Stimulated activated CD4-positive, alpha-beta T cell treated with anti-CD3 and anti-CD28 coated beads, Interleukin-15, amount 100 ng/mL, for 1 hour (primary cell): ENCODE measurements at places on chromosomes 1 and 21.

DNA sequence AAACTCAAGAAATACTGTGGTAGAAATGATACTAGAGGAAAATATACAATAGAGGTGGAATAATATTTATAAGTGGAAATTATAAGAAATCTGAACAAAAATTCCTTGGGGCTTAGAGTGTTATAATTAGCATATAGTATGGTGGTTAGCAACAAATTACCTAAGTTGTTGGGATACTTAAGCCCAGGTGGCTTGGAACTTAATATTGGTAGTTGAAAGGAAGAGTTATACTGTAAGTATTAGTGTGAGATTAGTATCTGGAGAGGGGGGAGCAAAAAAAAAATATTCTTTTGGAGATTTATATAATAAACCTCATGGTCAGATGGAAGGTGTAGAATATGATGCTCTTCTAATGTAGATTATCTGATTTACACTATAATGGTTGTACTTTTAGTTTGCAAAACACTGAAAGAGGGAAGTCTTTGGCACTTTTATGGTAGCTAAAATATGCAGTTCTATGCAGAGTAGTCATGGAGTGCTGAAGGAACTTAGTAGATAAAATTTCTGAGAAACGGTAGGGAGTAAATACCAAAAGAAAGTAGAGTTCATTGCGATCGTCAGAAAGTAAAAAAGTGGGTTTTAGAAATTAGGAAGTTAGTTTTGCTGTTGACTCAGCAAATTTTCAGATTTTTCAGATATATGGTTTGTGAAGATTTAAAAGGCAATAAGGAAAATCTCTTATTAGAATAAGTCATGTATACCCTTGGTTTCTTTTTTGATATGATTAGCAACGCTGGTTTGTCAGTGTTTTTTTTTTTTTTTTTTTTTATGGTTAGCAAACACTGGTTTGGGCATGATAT is 45.7 kb downstream of the MTF2 start:
- no peak for DNase-seq

- DNase-seq = no peak
Measured at GRCh38 chr1:239784896-239785295, 306.8 kb upstream of the FMN2 start.

GRCh38 chr1:41898191-41898713 is 20.5 kb downstream of the HIVEP3 start:
- peak; percentile 22 for DNase-seq

- DNase-seq = no peak
Measured at GRCh38 chr21:44344541-44345183, 5.5 kb upstream of the CFAP410 start.

GRCh38 chr1:219991919-219992318 is 54.4 kb downstream of the EPRS1 start:
- DNase-seq = no peak

DNA sequence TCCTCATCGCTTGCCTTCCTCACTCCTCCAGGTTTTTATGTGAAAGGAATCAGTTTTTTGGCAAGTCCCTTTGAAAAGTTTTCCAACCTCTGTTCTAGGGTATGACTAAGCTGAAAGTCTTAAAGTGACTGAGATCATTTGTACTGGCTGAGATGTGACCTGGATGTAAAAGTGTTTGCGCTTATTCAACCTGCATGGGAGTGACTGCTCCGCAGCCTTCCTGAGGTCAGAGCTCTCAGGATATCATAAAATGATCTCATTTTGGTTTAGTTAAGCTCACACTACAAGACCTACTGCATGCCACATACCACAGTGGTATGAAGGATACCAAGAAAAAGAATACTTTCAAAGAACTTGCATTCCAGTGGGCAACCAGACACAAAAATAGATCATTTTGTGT is 29.8 kb upstream of the TADA1 start:
- DNase-seq = no peak

DNA sequence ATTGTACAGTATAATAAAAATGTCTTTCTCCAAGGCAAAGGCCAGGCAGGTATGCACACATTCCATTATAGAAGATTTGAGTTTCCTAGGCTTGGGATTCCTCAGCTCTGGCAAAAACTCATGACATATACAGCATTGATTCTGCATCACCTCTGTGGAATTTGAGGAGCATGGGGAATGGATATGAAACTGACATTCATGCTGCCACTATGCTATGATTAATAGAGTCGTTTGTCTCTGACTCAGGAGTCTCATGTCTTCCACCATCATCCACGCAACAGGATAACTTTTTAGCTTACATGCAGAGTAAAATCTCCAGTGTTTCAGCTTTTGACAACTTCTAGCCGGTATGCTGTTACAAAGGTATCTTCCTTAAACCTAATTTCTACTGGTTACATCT is 49.8 kb upstream of the ADORA3 start:
- no peak for DNase-seq

- no peak for DNase-seq
Measured at GRCh38 chr1:232378266-232379062, 251.5 kb downstream of the SIPA1L2 start.

GRCh38 chr1:199170711-199171110 is 531.9 kb downstream of the PTPRC start:
- DNase-seq = no peak

GRCh38 chr1:26913389-26913753 is 404 bp downstream of the NR0B2 start:
- no peak for DNase-seq

GRCh38 chr1:217506878-217507277 is 124.0 kb downstream of the GPATCH2 start:
- DNase-seq = no peak

DNA sequence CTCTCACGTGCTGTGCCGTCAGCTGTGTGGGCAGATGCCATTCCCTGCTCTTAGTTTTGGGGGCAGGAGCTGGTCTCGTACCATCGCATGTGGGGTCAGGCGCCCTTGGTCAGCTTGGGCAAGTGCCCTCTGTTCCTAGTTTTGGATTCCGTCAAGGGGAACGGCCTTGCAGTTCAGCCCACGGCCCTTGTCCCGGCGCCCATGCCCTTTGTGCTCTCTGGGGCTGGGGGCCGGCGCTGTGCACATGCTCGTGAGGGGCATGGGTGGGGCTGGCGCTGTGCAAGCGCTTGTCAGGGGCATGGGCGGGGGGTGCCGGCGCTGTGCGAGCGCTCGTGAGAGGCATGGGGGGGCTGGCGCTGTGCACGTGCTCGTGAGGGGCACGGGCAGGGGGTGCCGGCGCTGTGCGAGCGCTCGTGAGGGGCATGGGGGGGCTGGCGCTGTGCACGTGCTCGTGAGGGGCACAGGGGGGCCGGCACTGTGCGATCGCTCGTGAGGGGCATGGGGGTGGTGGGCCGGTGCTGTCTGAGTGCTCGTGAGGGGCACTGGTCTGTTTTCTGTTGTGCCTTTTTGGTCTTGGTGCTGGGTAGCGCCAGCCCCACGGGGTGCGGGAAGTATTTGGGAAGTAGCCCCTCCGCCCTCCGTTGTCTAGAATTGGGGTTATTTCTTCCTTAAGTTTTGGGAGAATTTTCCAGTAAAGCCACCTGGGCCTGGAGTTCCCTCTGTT is 29.5 kb upstream of the DIP2A start:
- DNase-seq = no peak

- no peak for DNase-seq
Measured at GRCh38 chr1:17023102-17023501, 11.4 kb upstream of the ATP13A2 start.

DNA sequence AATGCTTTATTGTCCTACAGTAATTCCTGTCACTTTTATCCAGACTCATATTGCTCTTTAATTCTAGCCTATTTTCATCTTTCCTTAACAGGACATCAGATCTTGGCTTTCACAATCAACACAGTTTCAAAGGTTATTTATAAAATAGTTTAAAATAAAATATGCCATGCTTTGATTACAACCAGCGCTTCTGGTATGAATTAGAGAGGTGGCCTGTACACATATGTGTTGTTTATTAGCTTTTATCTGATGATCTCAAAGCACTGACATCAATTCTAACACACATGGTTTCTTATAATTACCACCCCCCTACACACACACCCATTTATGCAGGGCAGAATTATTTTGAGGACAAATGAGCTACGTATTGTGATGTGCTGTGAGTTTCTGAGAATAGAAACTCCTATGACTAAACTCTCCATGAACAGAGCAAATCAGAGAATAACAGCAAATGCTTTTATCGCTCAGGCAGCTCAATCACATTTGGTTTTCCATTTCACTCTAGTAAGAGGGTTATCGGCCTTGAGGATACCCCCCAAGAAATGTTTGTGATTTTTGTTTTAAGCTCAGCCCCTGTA is 18.0 kb downstream of the CD247 start:
- DNase-seq = no peak

GRCh38 chr1:182664296-182664695 is 20.1 kb downstream of the RGS8 start:
- no peak for DNase-seq

DNA sequence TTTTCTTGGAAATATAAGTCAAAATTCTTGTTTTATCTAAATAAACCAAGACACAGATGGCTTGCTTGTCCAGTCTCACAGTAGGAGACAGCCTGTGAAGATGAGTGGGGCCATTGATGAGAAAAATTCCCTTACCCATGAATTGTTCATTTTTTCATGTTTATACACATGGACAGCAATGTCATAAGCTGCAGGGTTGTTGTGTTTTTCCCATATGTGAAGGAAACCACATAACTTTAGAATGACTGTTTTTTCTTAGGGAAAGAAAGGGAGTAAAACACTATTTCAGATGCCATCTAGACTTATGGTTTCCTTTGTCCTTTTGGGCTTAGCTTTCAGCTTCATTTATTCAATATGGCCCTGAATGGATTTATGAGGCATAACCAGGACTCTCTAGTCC is 622.5 kb upstream of the NR5A2 start:
- DNase-seq = no peak

- DNase-seq = no peak
Measured at GRCh38 chr1:180235502-180236239, 5.6 kb downstream of the LHX4 start.

GRCh38 chr21:15050568-15051377 is 14.0 kb downstream of the NRIP1 start:
- DNase-seq = no peak

GRCh38 chr1:45584351-45585109 is 689 bp downstream of the NASP start:
- DNase-seq = peak; percentile 75

GRCh38 chr1:196302981-196303380 is 305.3 kb downstream of the KCNT2 start:
- no peak for DNase-seq

GRCh38 chr1:193988885-193989284 is 802.5 kb upstream of the B3GALT2 start:
- DNase-seq = no peak

GRCh38 chr1:59690171-59690930 is 124.4 kb upstream of the HOOK1 start:
- no peak for DNase-seq

- no peak for DNase-seq
Measured at GRCh38 chr21:16509476-16509875, 779.7 kb downstream of the USP25 start.

- no peak for DNase-seq
Measured at GRCh38 chr21:15367061-15367626, 302.3 kb upstream of the NRIP1 start.

DNA sequence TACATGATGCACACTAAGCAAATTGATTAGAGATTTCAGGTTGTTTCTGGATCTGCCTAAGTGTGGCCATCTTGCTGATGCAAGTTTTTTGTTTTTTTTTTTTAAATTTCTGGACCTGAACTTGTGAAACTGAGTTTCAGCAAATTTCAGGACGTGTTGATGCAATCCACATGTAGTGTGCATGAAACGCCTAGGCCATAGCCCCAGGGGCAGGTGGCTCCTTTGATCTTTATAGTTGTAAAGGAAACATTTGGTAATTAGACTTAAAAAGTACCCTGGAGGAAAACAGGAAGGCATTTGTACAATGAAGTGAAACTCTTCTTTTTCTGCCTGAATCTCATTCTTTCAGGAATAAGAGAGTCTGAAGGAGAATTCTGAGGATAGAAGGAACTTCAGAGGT is 162.2 kb upstream of the LHX8 start:
- DNase-seq = no peak

- DNase-seq = no peak
Measured at GRCh38 chr1:192872010-192872409, 63.2 kb downstream of the RGS2 start.

DNA sequence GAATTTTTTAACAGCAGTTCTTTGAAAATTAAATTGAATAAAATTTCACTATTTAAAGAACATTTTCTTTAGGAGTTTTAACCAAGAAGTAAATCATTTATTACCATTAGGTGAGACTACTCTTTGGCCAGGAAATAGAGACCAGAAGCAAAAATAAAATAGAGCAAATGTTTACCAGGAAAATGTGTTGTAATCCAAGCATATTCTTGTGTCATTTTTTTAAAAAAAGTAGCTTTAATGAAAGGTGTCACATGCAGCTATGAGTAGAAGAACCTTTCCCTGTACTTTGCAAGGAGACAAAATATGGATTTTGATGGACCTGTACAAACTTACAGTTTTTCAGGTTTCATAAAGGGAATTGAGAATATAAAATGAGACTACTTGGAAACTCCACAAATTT is 140.8 kb downstream of the NFIA start:
- no peak for DNase-seq

DNA sequence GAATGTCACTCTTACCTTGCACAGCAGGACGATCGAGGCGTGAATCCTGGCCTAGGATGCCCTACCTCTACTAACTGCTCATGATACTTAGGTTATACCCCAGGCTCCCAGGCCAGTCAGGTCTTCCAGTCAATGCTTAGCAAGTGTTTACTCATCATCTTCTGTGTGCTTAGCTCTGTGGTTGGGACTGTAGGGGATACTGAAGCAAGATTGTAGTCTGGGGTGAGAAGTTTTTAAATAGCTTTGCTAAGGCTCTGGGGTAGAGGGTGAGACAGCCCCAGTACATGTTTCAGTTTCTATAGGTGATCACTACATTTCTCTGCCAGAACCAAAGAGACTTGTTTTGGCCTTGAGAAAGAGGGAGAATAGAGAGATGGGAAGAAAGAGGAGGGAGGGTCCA is 250.8 kb upstream of the KIAA0040 start:
- DNase-seq = no peak

DNA sequence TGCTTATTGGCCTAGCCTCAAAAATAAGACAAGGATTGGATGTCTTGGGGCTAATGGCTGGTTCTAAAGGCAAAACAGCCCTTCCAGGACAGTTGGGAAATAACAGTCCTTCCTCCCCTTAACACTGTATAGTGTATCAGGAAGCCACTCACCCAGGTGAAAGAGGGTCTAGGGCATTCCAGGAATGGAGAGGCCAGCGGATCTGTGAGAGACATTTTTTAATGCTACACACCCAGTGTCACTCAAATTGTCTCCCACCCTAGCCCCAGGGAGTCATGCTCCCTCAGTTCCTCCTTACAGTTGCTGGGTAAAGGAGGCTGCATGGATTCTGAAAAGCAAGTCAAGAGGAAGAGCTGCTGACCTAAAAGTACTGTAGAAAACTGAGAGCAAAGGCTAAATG is 24.1 kb upstream of the EXO1 start:
- DNase-seq = no peak
